ENCODE measurements at places on chromosomes 6 and 20.

GRCh38 chr6:118735320-118735719, 83.9 kb upstream of the CEP85L start:
- no peak for DNase-seq

DNA sequence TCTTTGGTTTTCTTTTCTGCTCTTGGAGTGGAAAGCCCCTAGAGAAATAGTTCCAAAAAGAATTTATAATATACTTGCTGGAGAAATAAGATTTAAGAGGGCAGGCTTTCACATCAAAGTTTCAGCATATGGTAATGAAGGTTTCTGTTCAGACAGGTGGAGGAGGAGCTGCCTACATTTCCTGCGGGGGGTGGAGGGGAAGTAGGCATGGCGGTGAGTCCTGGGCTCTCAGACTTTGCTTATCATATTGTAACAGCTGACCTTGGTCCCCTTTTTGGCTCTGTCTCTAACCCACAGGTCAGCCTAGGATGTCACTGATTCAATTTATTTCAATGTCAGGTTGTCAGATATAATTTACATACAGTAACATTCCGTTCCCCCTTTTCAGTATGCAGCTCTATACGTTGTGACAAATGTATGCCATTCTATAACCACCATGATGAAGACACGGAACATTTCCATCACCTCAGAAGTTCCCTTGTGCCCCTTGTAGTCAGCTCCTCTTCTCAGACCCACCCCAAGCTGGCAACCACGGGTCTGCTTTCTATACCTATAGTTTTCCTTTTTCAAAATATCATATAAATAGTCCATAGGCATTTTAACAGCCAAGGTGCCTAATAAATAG, 77.6 kb upstream of the GGTLC1 start:
- no peak for DNase-seq

DNA sequence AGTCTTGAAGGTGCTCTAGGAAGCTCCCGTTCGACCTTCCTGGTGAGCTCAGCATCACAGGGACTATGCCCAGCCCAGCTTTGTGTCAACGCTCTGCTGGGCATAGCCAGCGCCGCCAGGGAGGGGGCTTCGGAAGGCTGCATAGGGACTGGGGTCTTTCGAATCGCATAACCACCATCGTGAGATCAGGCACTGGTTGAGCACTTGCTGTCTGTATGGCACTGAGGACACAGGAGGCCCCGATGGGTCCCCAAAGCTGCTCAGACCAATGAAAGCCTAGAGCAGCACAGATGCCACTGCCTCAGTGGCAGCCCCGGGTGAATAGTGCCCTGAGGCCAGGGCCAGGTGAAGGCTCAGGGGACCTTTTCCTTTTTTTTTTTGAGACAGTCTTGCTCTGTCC, 96.7 kb downstream of the TAF4 start:
- DNase-seq, result no peak

DNA sequence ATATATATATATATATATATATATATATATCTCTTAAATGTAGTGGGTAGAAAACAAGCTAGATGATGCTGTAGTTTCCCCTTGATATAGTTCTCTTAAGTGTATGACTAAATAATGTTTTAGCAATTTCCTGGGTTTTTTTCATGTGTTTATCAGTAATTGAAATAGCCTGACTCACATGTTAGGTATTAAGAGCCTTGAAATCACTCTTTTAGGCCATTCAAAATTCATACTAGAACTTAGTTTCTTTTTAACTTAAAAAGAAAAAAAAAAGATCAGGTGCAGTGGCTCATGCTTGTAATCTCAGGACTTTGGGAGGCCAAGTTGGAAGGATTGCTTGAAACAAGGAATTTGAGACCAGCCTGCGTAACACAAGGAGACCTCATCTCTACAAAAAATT, 44.1 kb downstream of the NKX2-4 start:
- no peak for DNase-seq

Data from activated CD4-positive, alpha-beta T cell treated with anti-CD3 and anti-CD28 coated beads for 24 hours (primary cell).